Cerebellar nuclear complex (tissue), 1 donor: ENCODE measurements at places on chromosomes 1 and 21.

GRCh38 chr1:223776826-223777454 lies 64.6 kb downstream of the CAPN2 start:
- DNase-seq, result no peak

- DNase-seq, result peak; percentile 63
These were observed 16.1 kb upstream of the STMN1 start for GRCh38 chr1:25922056-25922970.

DNA sequence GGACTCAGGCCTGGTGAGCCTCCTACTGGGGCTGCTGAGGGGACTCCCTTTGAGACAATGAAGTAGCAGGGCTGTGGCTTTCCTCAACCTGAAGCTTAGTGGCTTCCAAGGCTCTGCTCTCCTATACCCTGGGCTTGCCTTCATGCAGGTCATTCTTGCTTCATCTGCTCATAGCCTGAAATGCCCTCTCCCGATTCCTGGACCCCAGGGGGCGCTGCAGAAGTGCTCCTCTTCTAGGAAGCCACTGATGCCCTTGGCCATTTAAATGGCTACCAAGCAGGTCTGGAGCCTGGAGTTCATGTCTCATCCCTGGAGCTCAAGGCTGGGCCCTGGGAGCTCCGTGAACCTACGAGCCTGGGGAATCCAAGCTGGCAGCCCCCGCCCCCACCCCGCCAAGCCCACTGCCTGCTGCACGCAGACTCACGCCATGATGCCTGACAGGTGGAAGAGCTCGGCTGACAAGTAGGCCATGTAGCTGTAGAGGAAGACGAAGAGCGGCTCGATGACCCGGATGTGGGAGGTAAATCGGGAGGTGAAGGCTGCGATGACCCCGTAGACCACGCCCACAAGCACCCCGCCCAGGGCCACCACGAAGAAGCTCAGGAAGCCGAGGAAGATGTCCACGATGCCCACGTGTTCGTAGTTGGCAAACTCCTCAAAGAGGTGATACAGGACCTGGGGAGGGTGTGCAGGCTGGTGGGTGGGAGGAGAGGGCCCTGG lies 45.7 kb downstream of the SLC9A1 start:
- DNase-seq, result no peak

DNA sequence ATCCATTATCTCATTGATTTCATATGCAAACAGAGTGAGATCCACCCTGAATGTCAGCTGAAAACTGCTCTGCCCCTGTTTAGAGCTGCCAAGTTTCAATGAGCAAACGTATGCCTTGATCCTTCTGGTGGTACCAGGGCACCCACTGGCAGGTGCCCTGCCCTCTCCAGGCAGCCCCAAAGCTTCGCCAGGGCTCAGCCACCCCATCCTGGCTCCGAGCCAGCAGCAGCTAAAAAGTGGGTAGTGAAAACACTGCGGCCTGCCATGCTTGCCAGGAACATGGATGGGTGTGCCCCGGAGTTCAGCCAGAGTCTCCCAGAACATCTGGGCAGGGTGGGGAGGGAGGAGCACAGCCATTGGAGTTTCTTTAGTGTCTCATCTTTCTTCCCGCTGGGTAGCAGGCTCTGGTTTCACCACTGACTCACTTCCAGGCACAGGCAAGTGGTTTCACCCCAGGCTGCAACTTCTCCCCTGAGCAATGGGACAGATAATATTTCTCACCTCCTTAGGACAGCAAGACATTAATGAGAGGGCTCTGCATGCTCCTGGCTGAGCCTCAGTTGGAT lies 8.1 kb upstream of the LMX1A start:
- DNase-seq, result no peak

DNA sequence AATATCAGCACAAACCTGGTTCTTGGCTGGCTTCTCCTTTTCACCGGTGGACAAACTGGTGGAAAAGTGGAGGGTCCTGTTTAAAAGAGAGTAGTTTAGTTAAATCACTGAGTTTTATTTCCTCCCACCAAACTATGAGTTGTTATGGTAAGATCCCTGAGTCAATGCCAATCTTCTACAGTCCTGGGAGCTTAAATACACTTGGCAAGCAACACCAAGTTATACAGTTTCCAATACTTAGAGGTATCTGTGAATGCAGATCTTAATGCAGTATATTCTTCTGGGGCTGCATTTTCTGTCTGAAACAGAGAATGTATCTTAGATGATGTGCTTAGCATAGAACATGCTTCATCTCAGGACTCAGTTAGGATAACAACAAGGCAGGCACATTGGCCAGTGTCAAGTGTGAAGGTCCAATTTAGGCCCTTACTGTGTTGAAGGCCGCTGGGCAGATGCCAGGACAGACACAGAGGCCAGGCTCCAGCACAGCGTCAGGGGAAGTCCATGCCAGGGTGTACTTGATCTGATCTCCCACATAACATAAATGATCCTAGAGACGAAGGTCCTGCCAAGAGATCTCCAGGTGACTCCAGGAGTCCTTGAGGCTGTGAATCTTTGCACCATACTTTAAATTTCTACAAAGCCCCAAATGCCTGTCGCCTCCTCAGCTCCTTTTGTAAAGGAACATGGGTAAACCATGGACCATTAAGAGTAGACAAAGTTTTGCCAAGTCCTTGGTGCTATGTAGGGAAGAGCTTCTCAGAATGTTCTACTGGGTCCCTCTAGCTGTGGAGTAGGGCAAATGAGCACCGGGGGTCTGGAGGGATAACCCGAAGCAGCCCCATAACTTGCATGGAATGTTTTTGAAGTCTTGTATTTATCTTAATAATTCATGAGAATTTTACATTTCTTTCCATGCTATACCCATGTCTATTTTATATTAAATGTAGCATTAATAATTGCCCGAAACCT lies 76.8 kb downstream of the KCNJ15 start:
- DNase-seq, result no peak
